NCI-H2107 (cell line): ENCODE measurements at places on chromosomes 11 and 22.

DNA sequence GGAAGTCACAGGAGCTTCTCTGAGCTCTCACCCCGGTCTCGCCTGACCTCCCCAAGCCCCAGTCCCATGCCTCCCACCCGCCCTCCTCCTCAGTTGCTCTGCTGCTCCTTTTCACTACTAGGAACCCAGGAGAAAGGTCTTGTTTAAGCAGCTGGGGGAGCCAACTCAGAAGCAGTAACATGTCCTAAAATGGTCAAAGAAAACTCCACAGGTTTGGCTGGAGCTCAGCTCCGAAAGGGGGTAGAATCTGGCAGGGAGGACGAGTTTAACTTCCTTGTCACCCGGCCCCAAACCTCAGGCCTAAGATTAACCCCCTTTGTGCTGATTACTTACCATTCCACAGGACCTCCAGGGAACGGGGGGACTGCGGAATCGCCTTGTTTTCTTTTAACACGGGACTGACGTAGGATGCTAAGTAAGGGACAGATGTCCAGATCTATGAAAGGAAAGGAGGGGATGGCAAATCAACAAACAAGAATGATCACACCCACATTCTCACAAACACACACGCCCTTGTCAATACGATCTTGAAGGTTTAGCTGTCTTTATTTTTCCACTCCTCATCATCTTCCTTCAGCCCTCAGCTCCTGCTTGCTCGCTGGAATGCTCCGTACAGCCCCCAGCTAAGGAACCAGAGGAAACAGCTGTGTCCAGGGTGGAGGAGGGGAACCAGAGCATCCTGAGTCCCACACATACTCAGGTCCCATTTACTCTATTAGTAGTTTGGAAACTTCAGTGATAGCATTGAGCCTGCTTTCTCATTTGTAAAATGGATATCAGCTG, 13.5 kb downstream of the PCSK7 start:
- no peak for DNase-seq

DNA sequence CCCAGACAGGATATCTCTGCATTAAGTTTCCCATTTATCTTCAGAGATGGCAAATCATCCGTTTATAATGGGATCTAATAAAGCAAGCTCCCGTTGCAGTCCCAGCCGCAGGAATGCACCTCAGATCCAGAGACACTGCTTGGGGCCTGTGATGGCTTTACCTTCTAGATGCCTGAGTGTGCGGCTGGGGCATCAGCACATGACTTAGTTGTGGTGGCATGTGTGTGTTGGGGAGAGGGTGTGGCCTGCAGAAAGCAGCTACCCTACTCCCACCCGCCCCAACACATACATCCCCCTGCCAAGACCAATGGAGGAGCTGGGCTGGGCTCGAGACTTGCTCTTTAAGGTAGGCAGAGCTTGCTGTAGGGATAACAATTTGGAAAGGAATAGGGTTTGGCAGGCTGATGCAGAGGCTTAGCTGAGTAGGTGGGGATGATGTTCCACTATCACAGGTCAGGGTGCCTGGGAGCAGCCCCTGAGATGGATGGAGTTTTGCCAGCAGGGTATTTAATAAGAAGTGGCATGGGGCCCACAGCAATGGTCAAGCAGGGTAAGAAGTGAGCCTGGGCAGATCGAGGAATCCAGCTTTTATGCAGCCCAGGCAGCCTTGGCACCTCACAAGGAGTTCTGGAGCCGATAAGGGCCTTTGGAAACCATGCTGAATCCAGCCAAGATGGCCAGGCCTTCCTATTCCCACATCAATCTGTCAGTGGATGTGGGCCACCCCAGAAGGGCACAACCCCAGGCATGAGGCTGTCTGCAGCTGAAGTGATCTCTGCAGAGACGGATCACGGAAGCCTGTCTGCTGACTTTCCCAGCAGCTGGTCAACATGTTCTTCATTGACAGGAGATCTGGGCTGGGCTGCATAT, 601.3 kb downstream of the BUD13 start:
- DNase-seq: no peak

DNA sequence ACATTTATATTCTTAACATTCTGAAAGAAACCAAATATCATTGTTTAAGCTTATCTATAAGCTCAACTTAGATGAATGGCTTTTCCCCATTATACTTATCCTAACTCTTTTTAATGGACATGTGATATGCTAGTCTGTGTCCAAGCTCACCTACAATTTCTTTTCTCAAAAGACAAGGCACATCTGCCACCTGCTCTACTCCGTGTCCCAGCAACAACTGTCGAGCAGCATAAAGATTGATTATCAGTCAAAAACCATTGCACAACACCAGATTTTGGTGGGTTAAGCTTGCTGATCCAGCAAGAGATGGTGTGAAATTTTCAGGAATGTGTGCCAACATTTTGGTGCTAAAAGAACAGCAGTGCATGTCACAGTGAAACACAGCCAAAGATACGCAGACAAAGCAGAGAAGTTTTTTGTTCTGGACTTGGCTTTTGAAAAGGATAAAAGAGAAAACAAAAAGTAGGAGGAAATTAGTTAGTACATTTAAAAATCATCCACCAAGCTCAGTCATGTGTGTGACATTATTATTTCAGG, 65.8 kb downstream of the DCDC1 start:
- DNase-seq: no peak

DNA sequence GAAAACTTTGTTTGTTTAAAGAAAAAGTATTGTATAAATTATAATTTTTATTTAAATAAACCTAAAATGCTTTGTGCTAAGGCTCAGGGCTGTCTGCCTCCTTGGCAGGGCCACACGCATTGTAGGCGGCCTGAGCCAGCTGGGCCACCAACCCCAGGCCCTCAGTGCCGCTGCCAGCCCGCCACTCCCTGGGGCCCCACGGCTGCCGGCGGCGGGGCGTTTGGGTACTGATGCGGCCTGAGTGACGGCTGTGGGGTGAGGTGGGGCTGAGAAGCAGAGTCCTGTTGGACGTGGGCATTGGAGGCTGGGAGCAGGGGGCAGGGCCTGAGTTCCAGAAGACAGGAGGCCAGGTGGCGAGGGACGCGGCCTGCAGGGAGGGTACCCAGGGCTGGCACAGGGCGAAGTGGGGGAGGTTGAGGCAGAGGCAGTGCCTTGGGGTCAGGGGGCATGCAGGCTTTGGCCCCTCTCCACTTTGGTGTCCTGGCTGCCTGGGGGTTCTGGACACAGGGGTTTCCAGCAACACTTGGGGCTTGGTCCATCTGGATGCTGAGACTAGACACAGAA, 58.3 kb downstream of the CERK start:
- no peak for DNase-seq

DNA sequence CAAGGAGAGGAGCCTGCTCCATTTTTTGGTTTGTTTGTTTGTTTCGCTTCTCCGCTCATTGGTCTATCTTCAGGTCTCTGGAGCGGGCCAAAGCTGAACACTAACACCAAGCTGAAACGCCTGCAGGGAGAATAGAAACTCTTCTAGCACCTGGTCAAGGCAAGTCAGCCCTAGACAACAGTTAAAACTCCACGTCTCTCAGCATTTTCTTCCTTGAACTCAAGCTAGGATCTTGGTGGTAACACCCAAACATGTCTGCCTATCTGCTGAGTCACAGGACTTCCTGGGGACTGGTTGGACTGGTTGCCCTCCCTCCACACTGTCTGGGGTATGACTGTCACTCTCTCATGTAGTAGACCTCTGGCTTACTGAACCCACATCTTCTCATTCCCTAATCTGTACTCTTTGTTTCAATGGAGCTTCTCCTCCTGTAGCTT, 23.9 kb upstream of the RBFOX2 start:
- DNase-seq: no peak

- no peak for DNase-seq
Measured at GRCh38 chr11:111736181-111736590, 30.0 kb downstream of the PPP2R1B start.

- no peak for DNase-seq
Measured at GRCh38 chr11:69312453-69313404, 18.8 kb downstream of the MYEOV start.

GRCh38 chr11:132238331-132238866, 868.0 kb downstream of the NTM start:
- DNase-seq: no peak

DNA sequence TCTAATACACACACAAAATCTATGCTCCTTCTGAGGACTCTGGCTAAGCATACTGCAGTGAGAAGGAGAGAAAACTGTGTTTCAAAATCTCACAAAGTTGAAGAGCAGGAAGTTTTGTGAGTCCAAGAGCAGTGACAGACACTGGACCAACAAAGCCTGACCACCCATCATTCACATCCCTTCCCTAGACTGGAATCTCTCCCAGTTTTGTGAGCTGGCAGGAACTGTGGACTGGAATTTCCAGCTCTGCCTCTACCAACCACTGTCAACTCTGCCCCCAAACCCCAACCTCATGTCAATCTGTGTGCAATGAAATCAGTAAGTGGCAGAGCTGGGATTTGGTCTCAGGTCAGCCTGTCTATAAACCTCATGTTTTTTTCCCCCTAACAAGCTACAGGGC, 112.6 kb downstream of the ARL14EP start:
- DNase-seq: no peak

DNA sequence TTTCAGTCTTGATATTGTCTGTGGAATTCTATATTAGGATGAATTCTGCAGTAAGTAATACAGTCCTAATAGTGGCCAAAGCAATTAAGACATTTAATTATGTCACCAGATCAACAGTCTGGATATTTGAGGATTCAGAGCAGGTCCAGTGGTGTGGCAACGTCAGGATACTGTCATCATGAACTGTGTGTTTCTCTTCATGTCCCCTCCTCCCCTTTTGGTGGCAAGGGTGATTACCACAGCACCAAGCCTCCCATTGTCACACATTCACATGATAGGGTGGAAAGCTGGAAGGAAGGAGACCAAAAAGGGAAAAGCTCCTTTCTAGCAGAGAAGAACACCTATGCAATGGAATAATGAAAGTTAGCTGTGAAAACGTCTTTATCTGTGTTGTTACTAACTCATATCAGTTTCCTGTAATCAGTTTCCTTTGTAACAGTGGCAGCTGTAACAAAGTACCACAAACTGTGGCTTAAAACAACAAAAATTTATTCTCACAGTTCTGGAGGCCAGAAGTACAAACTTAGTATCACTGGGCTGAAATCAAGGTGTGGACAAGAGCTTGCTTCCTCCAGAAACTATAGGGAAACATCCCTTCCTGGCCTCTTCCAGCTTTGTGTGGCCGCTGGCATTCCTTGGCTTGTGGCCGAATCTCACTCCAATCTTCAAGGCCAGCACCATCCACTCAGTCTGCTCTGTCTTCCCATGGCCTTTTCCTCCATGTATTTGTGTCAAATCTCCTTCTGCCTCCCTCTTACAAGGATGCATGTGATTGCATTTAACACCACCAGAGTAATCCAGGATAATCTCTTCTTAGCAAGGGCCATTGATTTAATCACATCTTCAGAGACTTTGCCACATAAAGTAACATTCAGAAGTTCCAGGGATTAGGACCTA, 6.5 kb upstream of the RBM14 start:
- DNase-seq: no peak

DNA sequence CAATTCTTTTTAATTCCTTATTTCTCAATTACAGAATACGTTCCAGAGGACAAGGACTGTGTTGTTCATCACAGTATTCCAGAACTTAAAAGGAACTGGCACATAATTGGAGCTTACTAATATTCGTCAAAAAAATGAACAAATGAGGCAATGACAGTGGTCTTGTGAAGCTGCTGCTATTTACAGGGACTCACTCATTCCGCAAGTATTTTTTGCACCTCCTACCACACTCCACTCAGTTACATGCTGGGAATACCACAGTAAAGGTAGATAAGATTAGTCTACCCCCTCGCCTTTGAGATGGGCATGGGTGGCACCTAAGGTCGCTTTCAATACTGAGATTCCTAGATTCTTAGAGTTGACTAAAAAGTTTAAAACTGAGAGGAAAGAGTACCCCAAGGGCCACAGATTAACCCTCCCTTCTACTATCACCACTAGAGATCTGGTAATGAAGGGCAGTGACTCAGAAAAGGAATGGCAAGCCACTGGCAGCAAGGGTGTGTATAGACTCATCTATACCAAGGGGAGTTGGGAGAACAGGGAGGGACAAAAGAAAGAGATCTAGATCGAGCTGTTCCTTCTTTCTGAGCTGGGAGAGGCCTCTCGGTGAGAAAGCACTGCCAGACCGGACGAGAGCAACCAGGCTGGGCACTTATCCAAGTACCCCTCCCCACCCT, 85.0 kb downstream of the RPL27A start:
- no peak for DNase-seq

GRCh38 chr11:64118876-64119665, 46.8 kb downstream of the MACROD1 start:
- no peak for DNase-seq

DNA sequence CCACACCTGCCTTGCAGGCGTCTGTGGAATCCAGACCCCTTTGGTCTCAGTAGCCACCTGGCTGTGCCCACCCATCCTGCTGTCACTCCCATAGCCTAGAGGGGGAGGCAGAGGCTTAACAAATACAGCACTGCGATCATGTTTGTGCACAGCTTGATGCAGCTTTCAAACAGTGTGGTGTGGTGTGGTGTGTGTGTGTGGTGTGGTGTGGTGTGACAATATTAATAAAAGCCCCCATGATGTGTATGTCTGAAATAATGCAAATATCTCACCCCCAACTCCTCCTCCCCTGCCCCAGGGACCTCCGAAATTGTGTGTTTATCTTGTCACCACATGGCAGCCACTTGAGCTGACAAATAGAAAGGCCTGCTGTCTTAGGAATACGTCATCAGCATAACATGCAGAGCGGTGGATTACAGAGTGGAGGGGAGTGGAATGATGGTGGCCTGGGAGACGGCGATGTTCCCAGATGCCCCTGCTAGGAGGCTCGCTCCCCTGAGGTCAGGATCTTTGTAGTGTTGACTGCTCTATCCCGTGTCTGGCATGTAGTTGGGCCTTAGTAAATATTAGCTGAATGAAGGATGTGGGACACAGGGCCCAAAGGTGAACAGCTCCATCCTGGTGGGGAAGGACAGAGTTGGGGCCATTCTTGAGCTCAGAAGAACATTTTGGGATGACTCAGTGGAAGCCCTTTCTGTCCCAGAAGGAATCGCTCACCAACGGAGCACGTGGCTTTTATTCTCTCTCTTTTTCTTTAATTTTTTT, 2.8 kb downstream of the PDXP start:
- no peak for DNase-seq

DNA sequence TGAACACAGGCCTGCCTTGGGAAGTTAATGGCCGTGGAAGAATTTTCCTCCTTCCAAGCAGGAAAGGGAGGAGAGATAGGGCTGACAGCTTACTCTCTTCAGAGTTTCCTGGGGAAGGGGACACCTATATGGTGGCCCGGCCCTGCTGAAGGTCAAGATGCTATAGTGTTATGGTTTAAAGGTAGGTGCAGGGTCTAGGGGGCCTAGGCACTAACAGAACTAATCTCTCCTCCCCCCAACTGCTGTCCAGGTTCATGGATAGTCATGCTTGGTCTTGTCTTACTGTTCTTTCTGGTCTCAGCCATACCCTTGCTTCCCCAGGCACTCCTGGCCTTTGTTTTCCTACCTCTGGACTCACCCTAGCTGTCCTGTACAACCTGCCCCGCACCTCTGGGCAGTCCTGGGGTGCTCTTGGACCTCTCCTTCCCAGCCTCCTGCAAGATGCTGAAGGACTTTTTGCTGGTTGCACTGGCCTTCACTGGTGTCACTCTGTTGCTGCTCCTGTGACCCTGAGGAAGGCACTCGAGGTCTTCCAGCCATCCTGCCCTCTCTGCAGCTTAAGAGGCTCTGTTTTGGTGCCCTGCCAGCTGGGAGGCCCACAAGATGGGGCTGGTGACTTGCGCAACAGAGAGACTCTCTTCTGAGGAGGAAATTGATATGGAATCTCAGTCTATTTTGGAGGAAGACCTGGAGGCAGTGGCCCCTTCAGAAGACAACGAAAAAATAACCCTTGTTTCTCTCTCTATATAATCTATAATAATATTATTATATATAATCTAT, 17.9 kb downstream of the SEC14L3 start:
- no peak for DNase-seq

- DNase-seq: no peak
Measured at GRCh38 chr11:92045301-92045700, 179.3 kb upstream of the FAT3 start.

GRCh38 chr22:32622004-32622743, 147.6 kb downstream of the FBXO7 start:
- DNase-seq: no peak
